CD8-positive, alpha-beta memory T cell (primary cell): ENCODE measurements at places on chromosomes 12 and 14.

DNA sequence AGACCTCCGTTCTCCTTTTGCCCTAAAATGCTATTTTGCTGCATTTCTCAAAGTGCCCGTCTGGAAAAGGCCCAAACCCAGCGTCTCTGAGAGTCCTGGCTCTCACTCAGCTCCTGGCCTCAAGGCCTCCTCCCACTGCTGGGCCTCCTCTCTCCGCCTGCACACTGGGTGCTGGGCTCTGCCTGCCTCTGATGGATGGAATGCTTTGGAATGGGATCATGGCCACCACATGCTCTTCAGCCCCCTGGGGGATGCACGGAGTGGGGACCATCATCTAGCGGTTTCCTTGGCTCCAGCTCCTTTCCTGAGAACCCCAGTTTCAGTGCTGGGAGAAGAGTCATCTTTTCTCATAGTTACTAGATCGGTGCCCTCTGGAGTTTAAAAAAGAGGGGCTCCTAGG, 65.2 kb downstream of the KDM2B start:
- peaks cover 4% of the 10 kb centered on the region for H3K4me1 ChIP-seq
- peaks cover 8% of the 10 kb centered on the region for H3K36me3 ChIP-seq
- no peak for DNase-seq
- no peak overlapping the region for H3K27ac ChIP-seq
- H3K4me3 ChIP-seq: no peak overlapping the region
- no peaks in the 10 kb centered on the region for H3K27me3 ChIP-seq

DNA sequence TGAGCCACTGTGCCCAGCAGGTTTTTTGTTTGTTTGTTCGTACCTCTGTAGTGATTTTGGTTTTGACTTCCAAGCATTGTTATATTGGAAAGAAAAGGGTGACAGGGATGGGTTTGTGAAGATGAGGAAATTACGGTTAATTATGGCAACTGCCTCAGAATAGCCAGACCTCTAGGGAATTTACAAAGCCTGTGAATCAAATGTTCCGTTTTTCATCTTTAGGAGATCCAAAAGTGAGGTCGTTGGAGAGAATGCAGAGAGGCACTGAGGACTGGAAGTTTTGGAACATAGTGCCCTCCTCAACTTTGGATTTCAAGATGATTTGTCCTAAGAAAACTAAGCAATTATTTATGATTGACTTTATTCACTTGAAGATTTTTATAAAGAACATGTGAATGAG, 54.5 kb upstream of the EVL start:
- H3K4me3 ChIP-seq: no peak overlapping the region
- no peaks in the 10 kb centered on the region for H3K4me1 ChIP-seq
- H3K27me3 ChIP-seq: no peaks in the 10 kb centered on the region
- H3K27ac ChIP-seq: no peak overlapping the region
- no peak for DNase-seq

GRCh38 chr14:32259368-32260013, 56.4 kb upstream of the RNU6-8 start:
- H3K4me3 ChIP-seq: no peak overlapping the region
- H3K4me1 ChIP-seq: no peaks in the 10 kb centered on the region
- no peak for DNase-seq
- H3K27ac ChIP-seq: no peak overlapping the region
- no peaks in the 10 kb centered on the region for H3K36me3 ChIP-seq

GRCh38 chr12:76957301-76957700, 78.5 kb upstream of the CSRP2 start:
- H3K27ac ChIP-seq: no peak overlapping the region
- H3K4me1 ChIP-seq: no peaks in the 10 kb centered on the region
- H3K36me3 ChIP-seq: no peaks in the 10 kb centered on the region
